ENCODE measurements at places on chromosomes 2 and 18.
A peak's percentile ranks its signal among the peaks of the same experiment; 100 is the strongest.

- DNase-seq, result no peak
Observed at GRCh38 chr2:85440729-85441128, 22.2 kb downstream of the SH2D6 start.

GRCh38 chr2:24174851-24175277 lies at the start of gene FAM228A:
TSS of gene FAM228A (plus strand) at chr2:24175053. CDS start at chr2:24175481, 428 bp downstream.
- DNase-seq, result no peak

DNA sequence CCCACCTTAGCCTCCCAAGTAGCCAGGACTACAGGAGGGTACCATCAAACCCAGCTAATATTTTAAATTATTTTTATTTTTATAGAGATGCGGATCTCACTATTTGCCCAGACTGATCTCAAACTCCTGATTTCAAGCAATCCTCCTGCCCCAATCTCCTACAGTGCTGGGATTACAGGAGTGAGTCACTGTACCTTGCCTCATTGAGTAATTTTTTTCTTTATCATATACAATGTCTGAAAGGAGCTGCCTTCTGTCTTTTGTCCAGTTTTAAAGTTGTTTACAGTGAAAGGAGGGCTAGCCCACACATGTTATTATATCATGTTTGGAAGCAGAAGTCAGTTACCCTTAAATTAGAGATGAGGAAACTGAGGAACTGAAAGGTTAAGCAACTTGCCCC lies 32.5 kb downstream of the PRKRA start:
- no peak for DNase-seq

- peak; percentile 76 for DNase-seq
Observed at GRCh38 chr18:21894619-21895367, 154.2 kb downstream of the MIB1 start.

GRCh38 chr2:103396152-103396551 lies 634.3 kb downstream of the TMEM182 start:
- DNase-seq, result no peak

DNA sequence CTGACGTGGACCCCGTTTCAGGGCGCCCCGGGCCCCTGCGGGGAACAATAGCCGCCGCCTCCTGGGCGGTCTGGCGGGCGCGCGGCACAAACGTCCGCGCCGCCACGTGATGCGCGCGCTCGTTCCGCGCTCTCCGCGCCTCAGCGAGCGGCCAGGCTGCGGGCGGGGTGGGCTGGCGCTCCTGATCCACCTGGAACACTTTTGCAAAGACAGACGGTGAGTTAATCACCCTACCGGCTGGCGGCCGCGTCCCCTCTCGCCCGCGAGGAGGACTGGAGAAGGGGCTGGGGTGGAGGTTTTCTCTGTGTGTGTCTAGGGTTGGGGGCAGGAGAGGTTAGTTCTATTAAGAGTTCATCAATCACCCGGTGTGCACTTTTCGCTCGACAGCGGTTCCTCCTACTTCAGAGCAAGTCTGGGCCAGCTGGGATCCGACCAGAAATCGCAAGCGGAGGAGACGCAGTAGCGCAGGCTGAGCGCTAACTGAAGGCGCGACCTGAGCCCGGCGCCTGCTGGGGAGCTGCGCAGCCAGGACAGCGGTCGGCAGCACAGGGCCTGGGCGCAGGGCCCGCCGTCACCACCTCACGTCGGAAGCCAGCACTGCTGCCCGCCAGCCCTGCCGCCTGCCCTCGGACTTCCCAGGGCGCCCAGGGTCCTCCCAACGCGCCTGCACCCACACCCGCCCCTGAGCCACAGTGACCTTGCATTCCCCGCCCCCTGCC lies 10.3 kb upstream of the HOXD1 start:
- no peak for DNase-seq

DNA sequence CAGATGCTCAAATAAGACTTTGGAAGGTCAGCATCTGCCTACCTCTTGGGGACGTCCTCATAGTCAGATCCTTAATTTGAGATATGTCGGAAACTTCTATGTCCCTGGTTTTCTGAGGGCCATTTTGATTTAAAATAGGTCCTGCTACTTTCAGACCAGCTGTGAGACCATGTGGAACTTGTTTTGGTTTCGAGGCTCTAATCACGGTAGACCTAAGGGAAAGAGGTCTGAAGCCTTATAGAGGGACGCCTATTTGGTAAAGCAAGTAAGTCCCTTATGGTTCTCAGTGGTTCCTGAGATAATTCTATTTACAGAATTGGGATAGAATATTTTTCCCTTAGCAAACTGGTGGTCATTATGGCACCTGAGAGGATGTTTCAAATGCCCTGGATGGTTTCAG lies 75.1 kb downstream of the RFTN2 start:
- DNase-seq, result no peak

GRCh38 chr2:23505984-23506380 lies 121.0 kb downstream of the KLHL29 start:
- DNase-seq, result no peak

GRCh38 chr2:19114754-19115231 lies 243.6 kb downstream of the OSR1 start:
- DNase-seq, result no peak

DNA sequence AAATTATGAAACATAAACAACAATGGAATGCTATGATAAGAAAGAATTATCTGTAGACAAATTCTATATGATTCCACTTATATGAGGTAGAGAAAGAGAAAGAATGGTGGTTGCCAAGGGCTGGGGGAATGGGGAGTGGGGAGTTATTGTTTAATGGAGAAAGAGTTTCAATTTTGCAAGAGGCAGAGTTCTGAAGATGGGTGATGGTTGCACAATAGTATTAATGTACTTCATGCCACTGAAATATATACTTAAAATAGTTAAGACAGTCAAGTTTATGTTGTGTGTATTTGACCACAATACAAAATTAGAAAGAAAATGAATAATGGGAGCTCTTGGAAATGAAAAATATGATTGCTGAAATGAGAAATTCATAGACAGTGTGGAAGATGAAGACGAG lies 22.6 kb upstream of the FAM117B start:
- DNase-seq, result no peak

- DNase-seq, result no peak
Observed at GRCh38 chr2:70519453-70519852, 34.2 kb downstream of the TGFA start.

GRCh38 chr2:33785201-33786106 lies 186.4 kb upstream of the FAM98A start:
- no peak for DNase-seq

GRCh38 chr18:51151568-51152511 lies 45.6 kb downstream of the MEX3C start:
- DNase-seq, result no peak

- DNase-seq, result no peak
Observed at GRCh38 chr18:27094621-27095020, 90.5 kb downstream of the CHST9 start.

- DNase-seq, result no peak
Observed at GRCh38 chr2:58770846-58771245, 529.7 kb upstream of the FANCL start.

DNA sequence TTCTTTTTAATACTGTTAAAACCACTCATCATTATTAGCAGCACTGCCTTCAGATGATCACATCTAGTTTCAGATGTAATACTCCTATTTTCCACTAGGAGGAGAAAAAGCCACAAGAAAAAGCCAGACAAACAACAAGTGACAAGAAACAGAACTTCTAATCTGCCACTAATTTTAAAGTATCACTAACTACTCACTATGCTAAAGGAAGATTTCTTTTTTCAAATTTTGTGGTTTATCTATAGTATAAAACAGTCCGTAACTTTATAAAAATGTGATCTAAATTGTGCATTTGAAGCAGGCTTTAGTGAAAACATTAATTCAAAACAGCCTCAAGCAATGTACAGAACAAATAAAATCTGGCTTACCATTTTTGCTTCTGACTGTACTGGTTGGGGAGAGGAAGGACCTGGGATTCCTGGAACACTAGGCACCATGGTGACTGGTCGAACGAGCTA lies 56.8 kb downstream of the ATF2 start:
- DNase-seq, result no peak

DNA sequence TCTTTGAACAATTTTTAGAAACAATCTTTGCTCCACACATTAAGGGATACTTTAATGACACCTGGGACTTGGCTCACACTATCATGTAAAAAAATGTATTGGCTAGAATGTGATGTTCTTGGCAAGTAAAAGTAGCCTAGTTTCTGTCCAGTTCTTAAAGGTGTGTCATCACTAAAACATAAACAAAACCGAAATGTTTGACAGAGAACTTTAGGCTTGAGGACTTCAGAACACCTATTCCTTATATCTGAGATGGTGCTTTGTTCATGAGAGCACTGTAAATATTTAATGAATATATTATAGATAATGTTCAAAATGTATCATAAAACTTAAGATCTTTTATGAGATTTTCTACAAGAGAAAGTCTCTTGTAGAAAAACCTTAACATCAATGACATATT lies 19.8 kb upstream of the HNRNPA3 start:
- no peak for DNase-seq

DNA sequence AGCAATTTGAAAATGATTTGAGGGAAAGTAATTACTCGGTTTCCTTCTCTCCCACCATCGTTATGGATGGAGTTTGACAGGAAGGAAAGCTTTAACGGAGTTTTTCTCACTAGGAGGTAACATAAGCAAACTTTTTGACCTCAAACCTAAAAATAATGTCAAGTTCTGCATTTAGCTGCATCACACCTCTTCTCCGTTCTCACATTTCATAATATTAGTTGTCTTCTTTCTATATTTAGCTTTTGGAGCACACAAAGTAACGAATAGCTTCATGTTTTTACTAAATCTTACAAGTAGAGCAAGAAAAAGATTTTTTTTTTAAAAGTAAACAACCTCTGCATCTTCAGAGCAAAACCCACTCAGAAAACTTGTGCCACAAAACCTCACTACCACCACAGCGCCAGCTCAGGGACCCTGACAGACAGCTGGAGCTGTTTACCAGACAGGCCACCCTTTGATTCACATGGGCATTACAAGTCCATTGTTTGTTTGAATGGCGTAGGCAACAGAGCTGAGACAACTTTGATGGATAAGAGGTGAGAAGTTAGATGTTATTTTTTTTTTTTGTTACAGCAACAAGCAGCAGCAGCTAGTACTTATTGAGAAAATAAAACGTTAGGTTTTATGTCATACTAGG lies 21.9 kb upstream of the ICOS start:
- DNase-seq, result no peak

DNA sequence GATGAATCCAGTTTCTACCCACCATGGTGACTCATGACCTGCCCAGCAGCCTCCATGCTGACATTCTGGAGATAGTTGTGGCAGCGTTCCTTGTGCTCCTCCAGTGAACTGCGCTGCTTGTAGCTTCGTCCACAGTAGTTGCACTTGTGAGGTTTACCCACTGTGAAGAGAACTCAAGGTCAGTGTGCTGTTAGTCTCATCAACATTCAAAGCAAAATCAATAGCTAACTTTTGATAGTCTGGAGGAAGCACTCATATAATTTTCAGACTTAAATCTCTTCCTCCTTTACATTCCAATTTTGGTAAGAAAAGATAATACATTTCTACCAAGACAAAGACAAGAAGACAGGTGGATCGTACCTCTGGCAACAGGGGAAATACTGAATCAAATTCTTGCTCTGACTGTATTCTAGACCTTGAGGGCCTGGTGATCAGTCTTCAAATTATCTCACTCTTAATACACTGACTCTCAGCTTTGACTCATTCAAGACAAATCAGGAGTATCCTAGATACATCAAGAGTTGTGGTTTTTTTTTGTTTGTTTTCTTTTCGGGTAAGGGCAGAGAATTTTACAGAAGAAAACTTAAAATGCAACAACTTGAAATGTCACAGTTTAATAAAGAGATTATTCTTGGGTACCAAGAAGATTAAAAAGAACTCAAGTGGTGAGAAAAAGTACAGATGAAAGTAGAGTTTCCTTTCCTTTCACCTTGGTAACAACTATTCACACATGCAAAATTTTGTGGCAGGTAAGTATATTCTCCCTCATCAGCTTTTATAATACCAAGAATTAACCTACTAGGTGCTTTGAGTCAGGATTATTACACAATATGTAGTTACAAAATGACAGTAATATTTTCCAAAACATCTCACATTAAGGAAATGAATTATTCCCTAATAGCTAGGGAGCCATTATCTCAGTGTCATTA lies 129.2 kb downstream of the IKZF2 start:
- DNase-seq, result no peak

DNA sequence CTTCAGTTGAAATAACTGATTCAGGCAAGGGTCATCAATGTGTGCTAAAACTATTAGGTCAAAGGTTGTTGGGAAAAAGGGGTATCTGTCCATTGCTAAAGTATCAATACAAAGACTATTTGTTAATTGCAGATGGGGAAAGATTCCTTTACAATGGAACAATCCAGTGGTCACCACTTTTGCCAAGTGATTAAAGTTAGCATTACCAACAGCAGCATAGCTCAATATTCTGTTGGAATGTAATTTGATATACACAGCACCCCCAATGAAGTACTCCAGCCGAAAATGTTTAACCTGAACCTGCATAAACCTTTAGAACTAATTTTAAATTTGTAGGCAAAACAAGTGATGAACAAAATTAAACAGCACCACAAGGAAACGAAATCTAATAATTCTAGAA lies 191.0 kb downstream of the TCF4 start:
- no peak for DNase-seq

DNA sequence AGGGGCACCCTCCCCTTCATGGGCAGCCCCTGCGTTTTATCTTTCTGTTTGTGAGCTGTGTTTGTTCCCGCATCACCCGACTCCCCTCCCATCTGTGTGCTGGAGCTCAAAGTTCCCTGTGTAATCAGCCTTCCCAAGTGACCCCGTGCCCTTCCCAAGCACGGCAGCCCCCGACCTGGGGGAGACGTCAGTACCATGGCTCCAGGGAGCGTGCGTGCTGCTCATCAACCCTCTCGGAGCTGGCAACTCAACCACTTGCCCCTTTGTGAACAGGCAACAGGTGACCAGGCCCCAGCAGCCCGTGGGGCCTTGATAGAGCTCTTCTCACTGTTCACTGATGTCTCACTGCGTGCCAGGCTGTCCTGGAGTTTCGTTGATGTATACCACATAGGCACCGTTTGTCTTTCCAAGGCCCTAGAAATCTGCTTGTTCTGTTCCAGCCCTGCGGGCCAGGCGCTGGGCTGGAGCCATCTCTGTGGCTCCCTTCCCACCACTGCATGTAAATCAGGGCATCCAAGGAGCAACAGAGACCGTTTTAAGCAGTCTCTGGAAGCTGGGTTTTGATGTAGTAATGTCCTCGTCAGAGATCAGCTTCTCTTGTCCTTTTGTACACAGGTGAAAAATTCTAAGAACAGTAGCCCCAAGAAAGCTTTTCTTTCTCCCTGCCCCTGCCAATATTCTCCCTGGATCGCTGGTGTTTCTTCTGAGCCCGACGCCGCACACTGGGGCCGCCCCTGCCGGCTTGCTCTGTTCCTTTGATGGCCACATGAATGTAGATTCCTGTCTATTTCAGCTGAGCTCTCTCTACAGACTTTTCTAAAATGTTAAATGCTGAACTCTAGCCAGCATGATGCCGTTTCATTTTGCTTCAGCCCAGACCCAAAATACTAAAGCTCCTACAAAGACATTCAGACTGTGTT lies 107.0 kb upstream of the PTPRM start:
- no peak for DNase-seq

GRCh38 chr2:43387092-43388062 lies 161.0 kb upstream of the ZFP36L2 start:
- no peak for DNase-seq

DNA sequence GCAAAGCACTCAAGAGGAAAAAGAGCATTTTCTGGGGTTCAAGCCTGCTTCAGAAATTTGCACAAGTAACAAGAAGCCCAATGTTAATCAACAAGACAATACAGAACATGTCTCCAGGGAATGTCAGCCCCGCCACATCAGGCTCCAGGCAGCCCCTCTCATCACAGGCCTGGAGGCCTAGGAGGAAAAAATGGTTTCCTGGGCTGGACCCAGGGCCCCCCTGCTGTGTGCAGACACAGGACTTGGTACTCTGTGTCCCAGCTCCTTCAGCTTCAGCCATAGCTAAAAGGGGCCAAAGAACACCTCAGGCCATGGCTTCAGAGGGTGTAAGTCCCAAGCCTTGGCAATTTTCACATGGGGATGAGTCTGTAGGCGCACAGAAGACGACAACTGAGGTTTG lies 802.9 kb upstream of the KLHL29 start:
- DNase-seq, result no peak

All from adrenal gland (tissue), 19 donors.